Renal cortical epithelial cell (primary cell): ENCODE measurements at places on chromosomes 7 and 10. TPM values are rescaled to one million over a fixed set of nuclear protein-coding genes. Genes with fewer than 3 reads are reported as not detected.

HDAC9 gene
- 41.8 and 97.6 TPM in 2 replicates for total RNA-seq

DNA sequence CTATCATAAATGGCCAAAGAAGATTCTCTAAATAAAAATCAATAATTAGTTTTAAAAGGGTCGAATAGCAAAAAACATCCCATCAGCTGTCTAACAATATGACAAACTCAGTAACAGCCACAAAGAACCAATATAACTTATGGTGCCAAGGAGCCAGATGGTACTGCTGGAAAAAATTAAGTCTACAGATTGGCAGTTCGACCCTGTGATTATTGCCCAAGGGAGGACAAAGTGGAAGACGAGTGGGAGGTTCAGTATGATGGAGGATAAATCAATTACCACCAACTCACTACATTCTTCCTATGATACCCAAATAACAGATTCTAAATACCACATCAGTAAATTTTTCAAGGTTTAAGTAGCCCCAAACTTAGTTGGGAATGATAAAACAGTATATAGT lies 49.0 kb downstream of the SKAP2 start:
- no peak for DNase-seq

TAS2R41 gene
- total RNA-seq: not detected in 2 replicates

OR6V1 gene
- not detected in 2 replicates for total RNA-seq

DNA sequence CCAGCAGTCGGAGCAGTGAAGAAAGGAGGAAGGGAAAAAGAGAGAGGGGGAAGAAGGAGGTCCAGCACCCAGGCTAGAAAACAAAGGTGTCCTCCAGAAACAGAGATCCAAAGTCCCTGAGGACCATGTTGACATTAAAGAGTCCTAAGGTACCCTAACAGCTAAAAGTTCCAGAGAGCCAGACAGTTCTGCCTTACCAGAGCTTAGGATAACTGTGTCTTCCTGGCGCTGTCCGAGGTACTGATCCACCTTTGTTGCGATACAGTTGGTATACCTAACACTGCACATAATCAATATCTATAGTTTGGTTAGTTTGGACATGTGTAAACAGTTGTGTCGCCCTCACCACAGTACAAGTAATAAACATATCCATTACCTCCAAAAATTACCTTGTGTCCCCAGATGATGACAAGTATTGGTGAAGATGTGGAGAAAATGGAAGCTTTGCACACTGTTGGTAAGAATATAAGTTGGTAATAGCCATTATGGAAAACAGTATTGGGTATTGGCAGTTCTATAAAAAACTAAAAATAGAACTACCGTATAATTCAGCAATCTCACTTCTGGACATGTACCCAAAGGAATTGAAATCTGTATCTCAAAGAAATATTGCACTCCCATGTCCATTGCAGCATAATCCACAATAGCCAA lies 59.8 kb downstream of the GRID1 start:
- DNase-seq: peak; percentile 12

- DNase-seq: no peak
Observed at GRCh38 chr10:131701131-131701947, 199.5 kb upstream of the PPP2R2D start.

- DNase-seq: peak; percentile 30
Observed at GRCh38 chr7:90726623-90727022, 130.5 kb downstream of the CDK14 start.

- DNase-seq: no peak
Observed at GRCh38 chr7:137810248-137810647, 36.5 kb downstream of the DGKI start.

DNA sequence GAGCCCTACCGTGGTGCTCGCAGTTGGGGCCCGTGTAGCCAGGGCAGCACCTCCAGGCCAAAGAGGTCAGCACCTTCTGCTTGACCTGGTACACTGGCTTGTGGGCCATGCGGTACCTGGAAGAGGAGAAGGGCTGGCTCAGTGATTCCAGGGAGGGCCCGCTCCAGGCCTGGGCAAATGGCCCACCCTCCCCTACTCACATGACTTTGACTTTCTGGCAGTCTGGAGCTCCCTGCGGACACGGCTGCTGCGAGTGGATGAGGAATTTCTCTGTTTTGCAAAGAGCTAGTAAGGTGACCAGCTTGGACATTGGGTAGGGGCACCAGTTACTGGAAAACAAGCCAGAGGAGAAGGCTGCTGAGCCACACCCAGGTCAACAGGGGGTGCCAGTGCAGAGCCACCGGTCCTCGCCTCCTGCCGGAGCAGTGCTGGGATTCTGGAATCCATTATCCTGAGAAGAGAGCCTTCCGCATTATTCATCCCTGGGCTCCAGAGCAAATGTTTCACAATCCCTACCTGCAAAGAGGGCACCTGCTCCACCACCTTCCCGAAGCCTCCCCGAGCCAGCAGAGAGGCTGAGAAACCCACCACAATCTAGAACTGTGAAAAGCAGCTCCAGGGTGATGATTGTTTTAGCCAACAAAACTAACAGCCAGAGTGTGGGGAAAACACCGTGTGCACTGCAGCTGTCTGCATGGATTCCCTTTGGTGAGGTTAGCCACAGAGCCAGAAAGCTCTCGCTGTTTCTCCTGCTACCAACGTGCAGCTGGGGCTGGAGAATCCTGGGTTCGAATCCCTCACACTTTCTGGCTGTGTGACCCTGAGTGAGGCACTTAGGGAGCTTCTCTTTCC lies 11.8 kb downstream of the MMRN2 start:
- DNase-seq: peak; percentile 51

GRCh38 chr7:123120286-123120685 lies 79.5 kb downstream of the SLC13A1 start:
- peak; percentile 69 for DNase-seq
